ENCODE measurements at places on chromosomes 6 and 20.

DNA sequence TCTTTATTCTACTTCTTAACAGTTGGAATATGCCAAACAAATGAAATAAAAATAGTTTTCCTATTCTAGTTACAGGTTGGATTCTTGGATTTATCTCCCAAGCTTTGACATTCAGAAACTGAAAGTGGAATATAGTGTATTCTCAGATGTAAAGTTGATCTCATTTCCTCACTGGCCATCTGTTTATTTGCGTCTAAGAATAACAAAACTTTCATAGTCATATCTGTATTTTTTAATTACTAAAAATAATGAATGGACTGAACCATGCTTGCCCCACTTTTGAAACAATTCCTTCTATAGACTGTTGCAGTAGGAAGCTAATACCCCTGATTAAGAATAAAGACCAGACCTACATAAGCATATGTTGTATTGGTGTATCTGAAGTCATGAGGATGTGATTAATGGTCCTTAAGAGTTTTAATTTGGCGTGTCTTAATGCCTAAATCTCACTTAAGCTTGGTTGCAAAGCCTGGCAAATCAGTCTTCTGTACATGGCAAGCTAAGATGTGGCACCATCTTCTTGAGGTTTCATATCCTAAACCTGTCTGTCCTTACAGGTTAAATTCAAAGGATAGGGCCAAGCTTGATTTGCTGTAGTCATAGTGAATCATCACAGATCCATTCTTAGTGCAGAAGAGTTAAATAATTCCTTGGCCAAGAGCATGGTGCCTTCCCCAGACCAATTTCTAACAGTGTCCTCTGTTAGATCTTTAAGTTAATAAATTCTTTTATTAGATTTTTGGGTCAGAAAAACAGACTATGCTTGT is 58.9 kb downstream of the FOXO3 start:
- DNase-seq, result no peak

- no peak for DNase-seq
These were observed 16.9 kb upstream of the GATA5 start for GRCh38 chr20:62492711-62493110.

GRCh38 chr6:130843575-130844320 is 16.5 kb downstream of the SMLR1 start:
- DNase-seq, result no peak

GRCh38 chr6:6580225-6580856 is 8.2 kb upstream of the LY86 start:
- no peak for DNase-seq

- no peak for DNase-seq
These were observed 271.2 kb downstream of the PRL start for GRCh38 chr6:22025468-22026163.

GRCh38 chr6:35725721-35726438 is 11.0 kb upstream of the ARMC12 start:
- no peak for DNase-seq

- DNase-seq, result no peak
These were observed 155.9 kb downstream of the JARID2 start for GRCh38 chr6:15401769-15402250.

DNA sequence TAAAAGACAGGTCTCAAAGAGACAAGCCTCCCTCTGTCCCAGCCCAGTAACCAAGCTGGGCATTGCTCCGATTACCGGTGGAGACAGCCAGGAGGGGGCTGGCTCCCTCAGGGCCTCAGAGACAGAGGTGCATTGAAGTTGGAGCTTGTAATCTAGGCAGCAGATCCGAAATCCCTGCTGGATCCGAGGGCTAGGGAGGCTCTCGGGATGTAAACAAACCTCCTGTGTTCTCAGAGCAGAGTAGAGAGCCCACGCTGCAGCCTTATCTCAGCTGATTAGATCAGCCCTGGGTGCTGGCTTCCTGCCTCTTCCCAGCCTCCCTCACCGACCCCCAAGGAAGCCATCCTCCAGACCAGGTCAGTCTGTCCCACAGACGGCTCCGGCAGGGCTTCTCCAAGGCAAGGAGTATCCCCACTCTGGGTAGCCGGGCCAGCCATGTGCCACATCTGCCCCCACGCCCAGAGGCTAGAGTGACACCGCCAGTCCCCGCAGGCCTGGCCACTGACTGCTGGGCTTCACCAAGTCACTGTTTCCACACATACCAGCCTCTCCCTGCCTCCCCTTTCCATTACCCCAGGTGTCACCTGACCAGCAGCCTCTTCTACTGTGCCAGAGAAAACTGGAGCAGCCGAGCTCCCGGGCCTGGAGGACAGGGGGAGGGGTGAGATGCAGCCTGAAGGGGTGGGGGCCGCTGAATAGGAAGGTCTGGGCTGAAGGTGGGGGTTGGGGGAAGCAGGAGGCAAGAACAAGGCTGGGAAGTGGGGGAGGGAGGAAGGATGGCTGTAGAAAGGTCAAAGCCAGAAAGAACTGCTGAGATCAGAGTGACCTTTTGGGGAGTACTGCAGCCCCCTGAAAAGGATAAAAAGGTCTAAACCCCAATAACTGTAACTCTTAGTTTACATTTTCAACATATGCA is 6.0 kb downstream of the SDC4 start:
- no peak for DNase-seq

- DNase-seq, result no peak
These were observed 219.2 kb upstream of the LRFN2 start for GRCh38 chr6:40806256-40806864.

GRCh38 chr20:61252601-61253263 is 671 bp downstream of the CDH4 start:
- no peak for DNase-seq

- no peak for DNase-seq
These were observed 225.9 kb downstream of the TMEM242 start for GRCh38 chr6:157097255-157097955.

DNA sequence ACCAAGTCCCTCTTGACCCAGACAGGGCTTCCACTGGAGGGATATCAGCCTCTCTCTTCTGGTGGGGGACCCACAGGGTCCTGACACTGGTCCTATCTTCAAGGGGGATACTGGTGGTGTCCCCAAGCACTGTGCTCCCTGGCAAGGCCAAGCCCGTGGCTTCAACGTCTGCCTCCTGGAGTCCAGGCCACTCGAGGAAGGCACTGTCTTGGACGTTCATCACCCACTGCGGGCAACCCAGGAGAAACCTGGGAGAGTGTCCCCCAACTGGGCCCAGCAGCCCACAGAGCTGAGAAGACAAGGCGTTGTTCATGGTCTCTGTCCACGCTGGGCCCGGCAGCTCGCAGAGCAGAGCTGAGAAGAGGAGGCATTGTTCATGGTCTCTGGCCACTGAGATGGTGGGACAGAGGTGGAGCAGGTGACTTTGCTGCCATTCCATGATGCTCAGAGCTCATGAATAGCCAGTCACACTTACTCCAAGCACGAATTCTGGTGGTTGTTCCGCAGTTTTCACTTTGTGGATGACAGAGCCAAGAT is 37.5 kb upstream of the FRMD1 start:
- no peak for DNase-seq

DNA sequence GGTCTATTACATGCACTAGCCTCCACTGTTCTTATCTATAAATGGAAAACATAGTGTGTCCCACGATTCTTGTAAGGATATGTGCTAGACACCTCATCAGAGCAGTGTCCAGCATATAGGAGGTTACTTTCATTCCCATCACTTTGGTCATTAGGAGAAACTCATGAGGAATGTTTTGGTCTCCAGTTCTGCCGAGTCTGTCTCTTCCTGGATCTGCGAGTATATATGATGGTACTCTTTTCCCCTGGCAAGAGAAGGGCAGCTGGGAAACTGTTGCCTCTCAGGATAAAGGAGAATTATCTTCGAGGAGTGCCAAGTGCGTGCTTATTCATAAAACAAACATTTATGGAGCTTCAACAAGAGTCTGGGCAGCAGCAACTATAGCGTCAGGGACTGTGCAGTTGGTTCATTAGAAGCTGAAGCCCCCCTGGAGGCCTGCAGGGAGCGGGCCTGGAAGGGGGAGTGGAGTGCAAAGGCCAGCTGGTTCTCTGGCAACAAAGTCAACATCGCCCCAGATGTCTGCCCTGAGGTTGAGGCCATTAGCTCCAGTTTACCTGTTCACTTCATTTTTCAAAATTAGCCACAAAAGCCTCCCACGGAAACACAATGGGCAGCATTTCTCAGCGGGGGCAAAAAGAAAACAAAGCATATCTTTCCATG is 811.9 kb downstream of the MAFB start:
- no peak for DNase-seq

GRCh38 chr6:136706430-136706829 is 85.8 kb downstream of the MAP3K5 start:
- no peak for DNase-seq

DNA sequence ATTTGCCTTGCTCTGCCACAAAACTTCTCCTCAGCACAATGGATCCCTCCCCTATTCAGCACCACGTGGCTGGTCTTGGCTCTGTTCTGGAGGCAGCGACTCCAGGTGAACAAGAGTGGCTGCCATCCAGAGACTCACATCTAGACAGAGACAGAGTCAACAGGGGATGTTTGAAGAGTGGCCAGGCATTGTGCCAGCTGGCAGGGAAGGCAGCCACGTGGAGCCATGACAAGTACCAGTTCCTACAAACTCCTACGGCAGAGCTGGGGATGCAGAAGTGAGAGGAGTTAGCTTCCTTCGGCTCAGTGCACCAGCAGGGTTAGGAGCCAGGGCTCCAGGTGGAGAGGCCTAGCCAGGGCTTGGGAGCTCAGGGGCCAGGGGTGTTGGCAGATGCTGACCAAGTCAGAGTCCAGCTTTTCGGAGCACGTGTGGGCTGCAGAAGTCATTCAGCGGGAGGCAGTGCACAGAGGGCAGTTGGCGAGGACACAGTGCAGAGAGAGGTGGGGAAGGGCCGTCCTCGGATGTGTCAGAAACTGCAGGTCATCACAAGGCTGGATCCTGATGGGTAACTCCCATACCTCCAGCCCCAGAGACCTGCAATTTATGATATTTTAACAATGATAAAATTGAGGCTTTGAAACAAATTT is 171.7 kb upstream of the PDE10A start:
- no peak for DNase-seq

DNA sequence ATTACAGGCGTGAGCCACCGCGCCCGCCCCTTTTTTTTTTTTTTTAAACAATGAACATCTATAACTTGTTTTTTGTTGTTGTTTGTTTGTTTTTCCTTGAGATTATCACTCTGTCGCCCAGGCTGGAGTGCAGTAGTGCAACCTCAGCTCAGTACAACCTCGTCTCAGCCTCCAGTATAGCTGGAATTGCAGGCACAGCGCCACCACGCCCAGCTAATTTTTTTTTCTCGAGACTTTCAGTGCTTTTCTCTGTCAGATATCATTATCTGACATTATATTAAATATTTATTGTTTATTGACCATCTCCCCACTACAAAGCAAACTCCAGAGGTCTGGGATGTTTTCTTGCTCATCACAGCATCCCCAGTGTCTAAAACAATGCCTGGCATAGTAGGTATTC is 2.3 kb upstream of the DLK2 start:
- DNase-seq, result no peak

- DNase-seq, result no peak
These were observed 381.0 kb upstream of the SULF2 start for GRCh38 chr20:48166082-48166835.

DNA sequence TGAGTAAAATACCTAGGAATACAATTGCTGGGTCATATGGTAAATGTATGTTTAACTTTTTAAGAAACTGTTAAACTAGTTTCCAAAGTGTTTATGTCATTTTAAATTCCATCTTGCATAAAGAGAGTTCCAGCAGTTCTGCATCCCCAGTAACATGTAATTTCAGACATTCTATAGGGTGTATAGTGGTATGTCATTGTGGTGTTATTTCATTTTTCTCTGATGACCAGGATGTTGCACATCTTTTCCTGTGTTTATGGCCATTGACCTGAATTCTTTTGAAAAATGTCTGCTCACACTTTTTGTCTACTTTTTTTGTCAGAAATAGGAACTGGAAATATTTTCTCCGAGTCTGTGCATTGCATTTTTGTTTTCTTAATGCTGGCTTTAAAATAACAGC is 128.9 kb downstream of the TMEM200A start:
- no peak for DNase-seq

DNA sequence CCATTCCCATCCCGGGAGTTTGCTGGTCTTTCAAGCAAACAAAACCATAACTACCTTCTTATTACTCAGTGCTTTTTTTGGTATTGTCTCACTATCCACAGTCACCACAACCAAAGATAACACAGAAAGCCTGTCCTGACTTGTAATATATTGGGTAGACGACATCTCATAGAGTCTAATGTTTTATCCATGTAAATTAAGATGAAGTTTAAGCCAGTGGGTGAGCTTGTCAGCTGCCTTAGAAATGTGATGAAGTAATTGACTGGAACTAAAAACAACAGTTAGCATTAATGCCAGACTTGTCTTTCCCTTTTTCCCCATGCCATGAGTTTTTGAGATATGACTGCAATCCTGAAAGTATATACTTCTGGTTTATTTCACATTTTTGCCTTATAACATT is 282.7 kb upstream of the PRDM1 start:
- no peak for DNase-seq

DNA sequence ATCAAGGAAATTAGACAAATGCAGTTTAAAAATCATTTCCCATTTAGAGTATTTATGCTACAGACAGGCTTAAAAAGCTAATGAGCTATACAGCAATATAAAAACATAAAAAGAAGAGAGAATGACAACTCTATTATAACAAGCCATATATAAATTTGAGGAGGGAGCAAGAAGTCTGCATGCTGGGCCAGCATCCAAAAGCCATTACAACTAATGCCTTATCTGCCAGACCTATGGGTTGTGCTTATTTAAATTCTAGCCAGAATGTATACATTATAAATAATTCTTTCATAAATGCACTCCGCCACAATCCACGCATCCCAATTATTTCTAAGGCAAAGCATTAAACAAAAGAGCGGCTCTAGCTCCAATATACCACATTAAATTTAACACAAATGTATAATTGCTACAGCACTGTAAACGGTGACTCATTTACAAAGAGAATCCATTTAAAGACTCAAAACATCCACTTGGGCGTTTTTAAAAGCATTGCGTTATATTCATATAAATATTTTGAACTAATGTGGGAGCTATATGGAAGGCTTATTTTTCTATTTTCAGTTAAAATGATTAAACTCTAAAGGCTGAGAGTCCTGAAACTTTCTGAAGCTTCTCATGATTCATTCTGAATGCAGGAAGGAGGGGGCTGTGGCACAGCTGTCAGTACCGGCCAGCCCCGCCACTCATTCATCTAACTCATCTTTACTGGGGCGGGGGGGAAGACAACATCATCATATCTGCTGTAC is 37.7 kb upstream of the RAB22A start:
- DNase-seq, result no peak

DNA sequence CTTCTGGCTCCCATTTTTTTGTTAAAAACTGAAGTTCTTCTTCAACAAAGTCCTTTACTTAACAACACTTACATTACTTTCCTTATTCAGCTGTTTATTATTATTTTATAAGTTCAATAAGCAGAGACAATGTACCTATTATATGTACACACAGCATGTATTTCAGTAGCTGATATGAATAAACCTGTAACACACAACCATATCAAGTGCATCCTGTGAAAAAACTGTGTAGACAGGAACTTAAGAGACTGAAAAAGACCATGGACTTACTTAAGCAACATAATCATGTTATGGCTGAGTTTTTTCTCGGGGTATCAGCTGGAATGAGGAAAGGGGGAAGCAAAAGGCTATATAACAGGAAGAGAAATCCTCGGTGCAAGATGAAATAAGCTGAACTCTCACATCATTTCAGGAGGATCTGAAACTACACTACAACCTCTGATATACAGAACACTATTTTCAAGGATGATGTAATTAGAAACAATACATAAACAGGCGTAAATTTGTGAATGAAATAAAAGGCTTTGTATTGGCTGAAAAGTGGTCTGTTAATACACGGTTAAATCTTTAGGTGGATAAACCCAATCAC is 70.9 kb downstream of the REV3L start:
- no peak for DNase-seq

GRCh38 chr6:115411756-115412155 is 648.9 kb downstream of the FRK start:
- DNase-seq, result no peak
